Astrocyte (in vitro differentiated cells and primary cell): ENCODE measurements at places on chromosomes 6 and 20. TPM values are rescaled to one million over a fixed set of nuclear protein-coding genes. Genes with fewer than 3 reads are reported as not detected.

Gene GSTA2
- total RNA-seq: not detected in 2 replicates

DNA sequence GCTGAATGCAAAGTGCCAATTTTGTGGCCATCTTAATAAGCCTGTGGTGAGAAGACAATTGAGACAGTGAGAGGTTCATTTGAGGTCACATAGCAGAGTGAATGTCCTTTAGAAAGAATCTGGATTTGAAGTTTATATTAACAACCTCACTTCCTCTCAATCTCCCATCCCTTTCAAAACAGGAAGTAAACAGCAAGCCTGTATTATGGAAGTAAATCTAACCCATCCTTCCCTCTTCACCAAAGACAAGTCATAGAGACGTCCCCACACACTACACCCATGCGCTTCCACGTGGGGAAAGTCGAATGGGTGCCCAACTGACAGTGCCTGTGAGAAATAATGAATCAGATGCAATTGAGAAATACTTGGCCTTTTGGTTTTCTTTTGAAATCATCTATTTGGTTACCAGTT, 28.8 kb upstream of the CCND3 start:
- no peaks in the 10 kb centered on the region for H3K27me3 ChIP-seq
- no peak overlapping the region for H3K27ac ChIP-seq
- H3K36me3 ChIP-seq: no peaks in the 10 kb centered on the region

DNA sequence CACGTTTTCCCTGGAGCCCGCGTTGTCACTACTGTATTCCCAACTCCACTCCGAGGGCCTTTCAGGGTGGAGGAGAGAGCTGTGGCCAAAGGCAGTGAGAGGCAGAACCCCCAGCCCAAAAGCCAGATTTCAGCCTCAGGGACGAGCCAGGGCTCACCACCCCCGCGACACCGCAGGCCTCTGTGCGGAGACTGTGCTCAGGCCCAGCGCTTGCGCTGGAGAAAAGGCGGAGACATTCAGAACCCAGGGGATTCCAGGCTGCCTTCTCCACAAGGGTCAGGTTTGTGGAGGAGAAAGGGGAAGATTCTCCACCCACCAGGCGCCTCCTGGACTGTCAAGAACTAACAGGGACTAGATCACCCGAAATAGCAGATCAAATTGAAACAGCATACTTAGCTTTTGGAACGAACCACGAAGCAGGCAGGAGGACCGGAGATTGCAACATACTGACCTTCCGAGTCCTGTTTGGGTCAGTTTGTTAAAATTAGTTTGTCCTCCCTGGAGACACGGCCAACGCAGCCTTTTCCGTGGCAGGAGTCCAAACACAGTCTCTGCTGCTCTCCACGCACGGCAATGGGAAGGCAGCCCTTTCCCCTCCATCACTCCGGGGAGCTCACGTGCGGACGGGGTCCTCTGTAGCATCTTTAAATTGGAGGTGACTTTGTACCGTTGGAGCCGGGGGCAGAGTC, 14.4 kb downstream of the DLL1 start:
- H3K27ac ChIP-seq: no peak overlapping the region
- H3K36me3 ChIP-seq: no peaks in the 10 kb centered on the region
- H3K4me1 ChIP-seq: no peaks in the 10 kb centered on the region

DNA sequence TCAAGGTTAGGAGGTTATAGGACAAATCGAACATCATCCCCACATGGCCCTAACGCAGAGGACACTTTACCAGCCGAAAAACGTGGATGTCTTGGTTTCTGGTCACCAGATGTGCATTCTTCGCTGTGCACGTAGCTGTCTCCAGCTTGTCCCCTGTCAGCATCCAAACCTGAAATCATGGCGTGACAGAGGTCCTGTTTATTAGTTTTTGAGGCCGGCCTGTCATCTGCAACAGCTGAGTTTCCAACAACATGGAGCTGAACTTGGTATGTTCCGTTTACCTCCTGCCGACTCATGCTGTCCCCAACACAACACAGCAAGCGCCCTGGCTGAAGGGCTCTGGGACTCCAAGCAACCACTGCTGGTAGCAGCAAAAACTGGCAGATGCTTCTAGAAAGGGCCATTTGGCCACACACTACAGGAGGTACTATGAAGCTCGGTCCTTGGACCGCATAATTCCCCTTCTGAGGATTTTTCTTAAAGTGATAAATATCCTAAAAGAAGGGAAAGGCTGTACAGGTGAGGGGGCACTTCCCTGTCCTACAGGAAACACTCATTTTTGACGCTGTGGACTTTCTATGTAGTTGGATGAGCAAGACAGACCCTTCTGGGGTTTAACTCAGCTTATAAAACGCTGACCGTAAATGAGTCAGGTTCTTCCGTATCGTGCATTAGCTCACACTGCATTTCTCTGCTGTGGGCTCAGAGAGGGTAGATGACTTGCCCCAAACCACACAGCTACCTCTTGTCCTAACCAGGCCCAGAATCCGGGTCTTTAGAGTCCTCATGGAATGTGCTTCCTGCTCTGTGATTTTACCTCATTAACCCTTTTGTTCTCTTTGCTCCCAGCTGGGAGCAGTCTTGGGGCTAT, 79.7 kb upstream of the NFATC2 start:
- peaks cover 1% of the 10 kb centered on the region for H3K36me3 ChIP-seq
- no peaks in the 10 kb centered on the region for H3K27me3 ChIP-seq

Gene APCDD1L
- 16.4 and 23.3 TPM in 2 replicates for total RNA-seq

- no peak for DNase-seq
- no peaks in the 10 kb centered on the region for H3K27me3 ChIP-seq
- no peak overlapping the region for H3K27ac ChIP-seq
- H3K36me3 ChIP-seq: no peaks in the 10 kb centered on the region
- no peak overlapping the region for H3K4me3 ChIP-seq
Observed at GRCh38 chr6:128554302-128554701, 33.9 kb upstream of the PTPRK start.

- H3K27ac ChIP-seq: no peak overlapping the region
- DNase-seq: no peak
- H3K4me3 ChIP-seq: no peak overlapping the region
- no peaks in the 10 kb centered on the region for H3K27me3 ChIP-seq
Observed at GRCh38 chr6:83893024-83893423, 33.5 kb downstream of the CYB5R4 start.

DNA sequence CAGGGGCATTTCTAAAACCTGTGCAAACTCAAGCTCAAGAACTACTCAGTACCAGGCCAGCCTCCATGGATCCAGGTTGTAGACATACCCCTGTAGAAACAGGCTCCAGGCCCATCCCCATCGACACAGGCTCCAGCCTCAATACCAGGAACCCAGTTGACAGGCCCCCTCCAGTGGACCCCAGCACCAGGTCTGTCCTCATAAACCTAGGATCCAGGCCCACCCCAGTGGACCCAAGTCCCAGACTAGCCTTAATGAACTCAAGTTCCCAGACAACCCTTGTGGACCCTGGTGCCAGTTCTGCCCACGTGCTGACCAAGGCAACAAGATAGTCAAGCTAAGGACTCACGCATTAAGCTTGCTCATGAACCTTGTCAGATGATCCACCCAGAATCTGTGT, 476.9 kb downstream of the TBC1D32 start:
- no peak overlapping the region for H3K27ac ChIP-seq
- H3K4me1 ChIP-seq: no peaks in the 10 kb centered on the region
- H3K4me3 ChIP-seq: no peak overlapping the region
- DNase-seq: no peak
- no peaks in the 10 kb centered on the region for H3K27me3 ChIP-seq
- H3K36me3 ChIP-seq: no peaks in the 10 kb centered on the region

Gene EDN3
- not detected in 2 replicates for total RNA-seq

Gene ZSWIM3
- 4.4 and 4.7 TPM in 2 replicates for total RNA-seq

Gene APOM
- 0.89 and 1.2 TPM in 2 replicates for total RNA-seq

Gene SYCP2
- 0.27 and 0.72 TPM in 2 replicates for total RNA-seq

- no peak overlapping the region for H3K27ac ChIP-seq
- no peaks in the 10 kb centered on the region for H3K36me3 ChIP-seq
- H3K4me1 ChIP-seq: peaks cover 7% of the 10 kb centered on the region
Observed at GRCh38 chr6:32886681-32887383, 32.8 kb downstream of the PSMB9 start.

- no peak overlapping the region for H3K4me3 ChIP-seq
- no peak for DNase-seq
- no peak overlapping the region for H3K27ac ChIP-seq
- no peaks in the 10 kb centered on the region for H3K4me1 ChIP-seq
- no peaks in the 10 kb centered on the region for H3K36me3 ChIP-seq
- peaks cover 2% of the 10 kb centered on the region for H3K27me3 ChIP-seq
Observed at GRCh38 chr20:59158673-59159072, 4.9 kb upstream of the ZNF831 start.
